ENCODE measurements at places on chromosomes 1 and 21. TPM values are rescaled to one million over a fixed set of nuclear protein-coding genes. Genes with fewer than 3 reads are reported as not detected.
A peak's percentile ranks its signal among the peaks of the same experiment; 100 is the strongest.

GRCh38 chr1:66247415-66248208 is 286.3 kb upstream of the SGIP1 start:
- H3K27me3 ChIP-seq = no peaks in the 10 kb centered on the region
- no peak overlapping the region for H3K4me3 ChIP-seq
- no peak for DNase-seq
- peaks cover 8% of the 10 kb centered on the region for H3K4me1 ChIP-seq

GRCh38 chr1:86913399-86913895 is 479 bp downstream of the SELENOF start:
- no peak for DNase-seq
- peak overlapping the region; percentile 90 for H3K27ac ChIP-seq
- no peaks in the 10 kb centered on the region for H3K36me3 ChIP-seq
- H3K4me1 ChIP-seq = peaks cover 33% of the 10 kb centered on the region
- no peaks in the 10 kb centered on the region for H3K27me3 ChIP-seq
- peak overlapping the region; percentile 84 for H3K4me3 ChIP-seq

- no peaks in the 10 kb centered on the region for H3K27me3 ChIP-seq
- H3K36me3 ChIP-seq = no peaks in the 10 kb centered on the region
- H3K4me1 ChIP-seq = peaks cover 16% of the 10 kb centered on the region
- H3K4me3 ChIP-seq = peak within 1 kb of the TSS; percentile 90
- no peak within 1 kb of the TSS for H3K27ac ChIP-seq
Observed at GRCh38 chr1:109509176-109510134, at the start of gene AMIGO1. AMIGO1 (minus strand) TSS chr1:109509727; CDS start chr1:109508912, 815 bp downstream.

Gene PDE4B
- total RNA-seq = 29.0 TPM

GRCh38 chr21:39644062-39644560 is 31.4 kb downstream of the B3GALT5 start:
- peaks cover 3% of the 10 kb centered on the region for H3K27me3 ChIP-seq
- no peaks in the 10 kb centered on the region for H3K36me3 ChIP-seq
- H3K27ac ChIP-seq = no peak overlapping the region
- no peaks in the 10 kb centered on the region for H3K4me1 ChIP-seq
- DNase-seq = no peak
